Breast epithelium (tissue), 4 donors: ENCODE measurements at places on chromosomes 7 and 10.
A peak's percentile ranks its signal among the peaks of the same experiment; 100 is the strongest.

- no peaks in the 10 kb centered on the region for H3K4me1 ChIP-seq
- no peaks in the 10 kb centered on the region for H3K27me3 ChIP-seq
- H3K4me3 ChIP-seq = no peak overlapping the region
- no peak for DNase-seq
Observed at GRCh38 chr10:113992471-113993011, 51.1 kb upstream of the ADRB1 start.

GRCh38 chr10:127937069-127937468 lies 30.2 kb downstream of the PTPRE start:
- H3K4me1 ChIP-seq = no peaks in the 10 kb centered on the region
- H3K27me3 ChIP-seq = no peaks in the 10 kb centered on the region
- no peak overlapping the region for H3K27ac ChIP-seq
- H3K4me3 ChIP-seq = no peak overlapping the region

DNA sequence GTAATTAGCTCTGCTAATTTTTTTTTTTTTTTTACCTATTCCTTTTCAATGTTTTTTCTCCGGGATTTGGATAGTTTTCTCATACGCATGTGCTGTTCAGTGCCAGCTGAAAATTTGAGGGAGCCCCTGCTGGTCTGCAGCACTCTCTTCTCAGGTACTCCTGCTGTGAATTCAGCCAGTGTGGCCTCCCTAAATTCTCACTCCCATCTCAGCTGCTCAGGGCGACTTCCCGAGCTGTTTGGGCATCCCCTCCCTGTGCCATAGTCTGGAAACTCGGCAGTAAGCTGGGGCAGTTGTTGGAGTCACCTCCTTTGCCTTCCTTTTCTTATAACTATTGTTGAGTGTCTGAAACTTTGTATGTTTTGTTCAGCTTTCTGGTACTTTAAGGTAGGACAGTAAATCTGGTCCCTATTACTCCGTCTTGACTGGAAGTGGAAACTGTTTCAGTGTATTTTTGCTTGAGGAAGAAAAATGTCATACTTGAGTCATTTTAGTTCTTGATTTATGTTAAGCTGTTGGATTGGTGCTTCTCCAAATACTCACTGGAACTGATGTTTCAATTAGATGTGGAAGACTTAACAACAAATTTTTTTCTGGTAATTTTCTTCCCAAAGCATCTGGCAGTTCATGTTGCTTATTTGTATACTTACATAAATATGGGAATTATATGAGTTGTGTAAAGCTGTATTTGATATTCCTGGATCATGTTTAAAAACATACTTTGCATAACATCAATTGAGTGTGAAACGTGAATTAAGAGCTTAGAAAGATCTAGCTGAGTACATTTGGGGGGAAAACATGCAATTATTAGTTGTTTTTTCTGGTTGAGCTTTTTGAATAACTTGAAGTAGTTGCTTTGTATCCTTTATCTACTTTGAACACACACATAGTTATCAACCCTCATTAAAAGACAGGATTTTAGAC lies 33.7 kb downstream of the MINPP1 start:
- H3K27me3 ChIP-seq = no peaks in the 10 kb centered on the region
- no peak overlapping the region for H3K27ac ChIP-seq
- H3K4me3 ChIP-seq = no peak overlapping the region
- no peaks in the 10 kb centered on the region for H3K36me3 ChIP-seq
- no peaks in the 10 kb centered on the region for H3K4me1 ChIP-seq

- no peak for DNase-seq
- no peaks in the 10 kb centered on the region for H3K27me3 ChIP-seq
- H3K4me3 ChIP-seq = peak overlapping the region; percentile 61
- H3K36me3 ChIP-seq = no peaks in the 10 kb centered on the region
- no peaks in the 10 kb centered on the region for H3K4me1 ChIP-seq
- no peak overlapping the region for H3K27ac ChIP-seq
Observed at GRCh38 chr7:150451097-150451793, 815 bp downstream of the GIMAP8 start.

GRCh38 chr7:50795831-50796230 lies 13.1 kb upstream of the GRB10 start:
- H3K27ac ChIP-seq = no peak overlapping the region
- no peak overlapping the region for H3K4me3 ChIP-seq
- H3K4me1 ChIP-seq = peaks cover 8% of the 10 kb centered on the region

DNA sequence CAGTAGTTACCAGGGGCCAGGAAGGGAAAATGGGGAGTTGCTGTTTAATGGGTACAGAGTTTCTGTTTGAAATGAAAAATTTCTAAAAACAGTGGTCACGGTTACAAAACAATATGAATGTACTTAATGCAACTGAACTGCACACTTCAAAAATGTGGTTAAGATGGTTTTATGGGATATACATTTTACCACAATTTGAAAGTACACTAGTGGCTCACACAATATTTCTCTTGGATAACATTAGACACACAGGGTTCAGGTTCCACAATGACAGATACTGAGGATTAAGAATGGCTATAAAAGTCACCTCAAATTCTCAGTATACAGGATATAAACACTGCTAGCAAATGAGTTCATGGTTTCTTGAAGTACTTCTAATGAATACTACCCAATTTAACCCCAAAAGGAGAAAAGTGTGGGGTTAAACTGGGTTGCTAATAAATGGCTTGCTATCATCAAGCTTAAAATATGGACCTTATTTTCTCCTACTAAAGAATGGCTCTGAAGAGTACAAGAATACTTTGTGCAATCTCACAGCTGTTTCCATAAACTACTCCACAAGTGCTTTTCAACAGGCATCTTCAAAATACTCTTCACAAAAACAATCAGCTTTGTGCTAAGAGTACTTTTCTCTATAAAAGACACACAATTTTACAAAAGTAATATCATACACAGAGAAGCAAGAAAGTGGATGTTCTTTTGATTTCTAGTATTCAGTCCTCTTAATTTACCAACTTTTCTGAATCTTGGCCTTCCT lies 92.9 kb downstream of the SRPK2 start:
- H3K27me3 ChIP-seq = no peaks in the 10 kb centered on the region
- H3K4me3 ChIP-seq = no peak overlapping the region
- H3K27ac ChIP-seq = no peak overlapping the region
- H3K36me3 ChIP-seq = no peaks in the 10 kb centered on the region
- no peak for DNase-seq

GRCh38 chr7:148403466-148403993 lies 187.0 kb upstream of the C7orf33 start:
- H3K27ac ChIP-seq = no peak overlapping the region
- no peaks in the 10 kb centered on the region for H3K4me1 ChIP-seq
- DNase-seq = no peak
- no peak overlapping the region for H3K4me3 ChIP-seq
- H3K27me3 ChIP-seq = no peaks in the 10 kb centered on the region
- H3K36me3 ChIP-seq = no peaks in the 10 kb centered on the region

DNA sequence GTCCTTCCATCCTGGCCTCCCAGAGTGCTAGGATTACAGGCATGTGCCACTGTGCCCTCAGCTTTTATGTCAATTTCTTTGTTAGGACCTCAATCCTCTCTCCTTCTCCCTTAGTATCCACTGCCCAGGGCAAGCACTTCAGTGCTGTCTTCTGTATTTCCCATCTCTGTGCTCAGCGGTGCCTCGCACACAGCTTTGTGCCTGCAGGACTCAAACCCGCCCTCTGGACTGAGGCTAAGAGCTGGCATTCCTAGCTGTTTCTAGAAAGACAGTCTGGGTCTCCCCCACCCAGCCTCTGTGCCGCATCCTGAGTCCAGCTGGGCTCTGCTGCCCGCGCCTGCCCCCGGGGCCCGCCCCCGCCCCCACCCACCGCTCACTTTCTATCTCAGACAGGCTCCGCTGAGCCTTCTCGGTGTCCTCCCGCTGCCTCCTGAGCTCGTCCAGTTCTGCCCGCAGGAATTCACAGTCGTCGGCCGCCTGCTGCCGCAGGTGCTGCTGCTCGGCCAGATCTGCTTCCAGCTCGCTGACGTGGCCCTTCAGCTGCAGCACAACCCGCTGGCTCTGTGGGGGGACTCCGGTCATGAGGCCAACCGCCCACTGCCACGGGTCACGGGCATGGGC lies 67.3 kb downstream of the SPDYE5 start:
- no peaks in the 10 kb centered on the region for H3K4me1 ChIP-seq
- H3K36me3 ChIP-seq = no peaks in the 10 kb centered on the region
- H3K27me3 ChIP-seq = no peaks in the 10 kb centered on the region
- no peak overlapping the region for H3K27ac ChIP-seq
- no peak overlapping the region for H3K4me3 ChIP-seq

- DNase-seq = no peak
- no peaks in the 10 kb centered on the region for H3K27me3 ChIP-seq
- H3K36me3 ChIP-seq = no peaks in the 10 kb centered on the region
- no peak overlapping the region for H3K27ac ChIP-seq
- H3K4me3 ChIP-seq = no peak overlapping the region
Observed at GRCh38 chr7:47416492-47417480, 165.1 kb downstream of the TNS3 start.

DNA sequence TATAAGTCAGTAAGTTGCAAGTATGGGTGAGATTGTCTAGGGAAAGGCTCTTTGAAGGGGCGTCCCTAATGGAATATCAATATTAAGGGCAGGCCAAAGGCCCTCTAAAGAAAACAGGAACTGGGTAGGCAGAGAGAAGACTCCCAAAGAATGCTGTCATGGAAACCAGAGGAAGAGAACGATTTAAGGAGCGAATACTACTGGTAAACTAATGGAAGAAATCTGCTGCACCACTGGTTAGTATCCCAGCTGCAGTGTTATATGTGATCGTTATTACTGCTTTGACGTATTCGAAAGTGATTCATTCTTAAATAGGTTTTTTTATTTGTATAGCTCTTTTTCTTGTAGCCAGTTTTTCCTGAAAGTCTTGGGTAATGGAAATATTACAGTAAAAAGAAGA lies 1.3 kb downstream of the CASP2 start:
- H3K27me3 ChIP-seq = no peaks in the 10 kb centered on the region
- H3K4me1 ChIP-seq = peaks cover 12% of the 10 kb centered on the region
- no peak overlapping the region for H3K27ac ChIP-seq
- DNase-seq = no peak

DNA sequence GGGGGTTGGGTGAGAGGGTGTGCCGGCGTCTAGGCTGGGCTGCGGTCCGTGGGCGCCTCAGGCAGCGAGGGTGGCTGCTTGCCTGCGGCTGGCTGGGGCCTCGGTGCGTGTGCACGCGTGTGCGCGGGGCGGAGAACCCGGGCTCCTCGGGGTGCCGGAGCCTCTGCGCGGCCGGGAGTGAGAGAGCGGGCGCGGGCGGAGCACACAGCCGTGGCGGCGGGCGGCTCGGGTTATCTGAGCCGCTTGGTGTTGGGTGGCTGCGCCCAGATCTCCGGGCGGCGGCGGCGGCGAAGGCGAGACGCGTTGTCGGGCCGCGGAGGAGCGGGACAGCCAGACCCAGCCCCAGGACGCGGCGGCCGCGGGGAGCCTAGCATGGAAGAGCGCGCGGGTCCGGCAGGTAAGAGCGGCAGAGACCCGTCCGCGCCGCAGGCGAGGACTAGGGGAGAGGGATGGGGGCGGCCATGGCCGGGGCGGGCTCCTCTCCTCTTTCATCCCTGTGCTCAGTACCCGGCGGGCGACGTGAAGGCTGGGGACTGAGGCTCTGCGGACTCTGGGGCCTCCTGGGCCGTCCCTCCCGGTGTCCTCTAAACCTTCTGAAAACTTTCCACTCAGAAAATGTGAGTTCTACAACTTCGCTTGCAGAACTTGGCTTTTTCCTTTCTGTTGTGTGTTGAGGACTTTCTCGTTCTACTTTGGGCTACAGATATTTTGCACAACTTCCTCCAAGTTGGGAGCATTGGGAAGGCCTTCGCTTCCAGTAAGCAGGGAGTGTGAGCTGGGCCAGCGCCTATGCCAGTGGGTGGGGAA lies 9.8 kb upstream of the PAX2 start:
- DNase-seq = no peak
- no peak overlapping the region for H3K4me3 ChIP-seq
- no peaks in the 10 kb centered on the region for H3K36me3 ChIP-seq
- H3K27ac ChIP-seq = no peak overlapping the region
- no peaks in the 10 kb centered on the region for H3K4me1 ChIP-seq
- peaks cover 97% of the 10 kb centered on the region for H3K27me3 ChIP-seq

GRCh38 chr7:57250801-57251200 lies 118.6 kb upstream of the ZNF479 start:
- no peak for DNase-seq
- no peaks in the 10 kb centered on the region for H3K27me3 ChIP-seq
- no peaks in the 10 kb centered on the region for H3K4me1 ChIP-seq

GRCh38 chr10:133520193-133520738 lies 6.9 kb upstream of the CYP2E1 start:
- peak; percentile 81 for DNase-seq
- H3K27ac ChIP-seq = no peak overlapping the region
- H3K4me1 ChIP-seq = no peaks in the 10 kb centered on the region
- H3K4me3 ChIP-seq = peak overlapping the region; percentile 22
- H3K27me3 ChIP-seq = no peaks in the 10 kb centered on the region

- H3K4me3 ChIP-seq = no peak overlapping the region
- DNase-seq = peak; percentile 49
- H3K36me3 ChIP-seq = no peaks in the 10 kb centered on the region
- no peaks in the 10 kb centered on the region for H3K4me1 ChIP-seq
Observed at GRCh38 chr10:46524472-46525176, 31.8 kb downstream of the GPRIN2 start.

GRCh38 chr10:114885443-114885842 lies 52.6 kb upstream of the TRUB1 start:
- no peaks in the 10 kb centered on the region for H3K4me1 ChIP-seq
- no peak overlapping the region for H3K4me3 ChIP-seq
- H3K27me3 ChIP-seq = no peaks in the 10 kb centered on the region
- no peaks in the 10 kb centered on the region for H3K36me3 ChIP-seq
- no peak for DNase-seq

DNA sequence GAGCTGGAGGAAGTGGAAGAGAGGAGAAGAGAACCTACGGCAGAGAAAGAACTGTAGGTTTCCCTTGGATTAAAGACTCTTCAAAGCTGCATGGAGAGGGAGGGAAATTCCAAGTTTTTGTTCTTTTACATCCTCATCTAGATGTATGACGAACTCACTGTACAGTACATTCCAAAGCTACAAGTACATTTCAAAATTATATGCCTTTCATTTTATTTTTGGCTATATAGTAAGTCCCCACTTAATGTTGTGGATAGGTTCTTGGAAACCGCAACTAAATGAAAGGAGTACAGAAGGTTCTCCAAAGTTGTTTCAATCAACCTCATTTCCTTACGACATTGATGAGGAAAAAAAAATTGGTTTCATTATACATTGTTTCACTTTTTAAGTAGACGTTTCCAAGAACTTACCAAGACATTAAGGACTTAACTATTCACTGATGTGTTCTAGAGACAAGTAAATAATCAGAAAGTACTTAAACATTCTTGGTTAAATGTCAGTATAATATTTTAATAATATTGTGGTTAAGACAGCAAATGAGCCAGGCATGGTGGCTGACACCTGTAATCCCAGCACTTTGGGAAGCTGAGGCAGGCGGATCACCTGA lies 16.1 kb upstream of the JMJD1C start:
- H3K27ac ChIP-seq = peak overlapping the region; percentile 59
- H3K4me3 ChIP-seq = no peak overlapping the region
- H3K27me3 ChIP-seq = no peaks in the 10 kb centered on the region
- no peaks in the 10 kb centered on the region for H3K36me3 ChIP-seq
- H3K4me1 ChIP-seq = no peaks in the 10 kb centered on the region

GRCh38 chr7:151372612-151373265 lies 31.1 kb downstream of the NUB1 start:
- H3K4me1 ChIP-seq = no peaks in the 10 kb centered on the region
- no peak overlapping the region for H3K27ac ChIP-seq
- H3K36me3 ChIP-seq = no peaks in the 10 kb centered on the region
- no peak for DNase-seq
- no peaks in the 10 kb centered on the region for H3K27me3 ChIP-seq
